ENCODE measurements at places on chromosomes 13 and 19.

DNA sequence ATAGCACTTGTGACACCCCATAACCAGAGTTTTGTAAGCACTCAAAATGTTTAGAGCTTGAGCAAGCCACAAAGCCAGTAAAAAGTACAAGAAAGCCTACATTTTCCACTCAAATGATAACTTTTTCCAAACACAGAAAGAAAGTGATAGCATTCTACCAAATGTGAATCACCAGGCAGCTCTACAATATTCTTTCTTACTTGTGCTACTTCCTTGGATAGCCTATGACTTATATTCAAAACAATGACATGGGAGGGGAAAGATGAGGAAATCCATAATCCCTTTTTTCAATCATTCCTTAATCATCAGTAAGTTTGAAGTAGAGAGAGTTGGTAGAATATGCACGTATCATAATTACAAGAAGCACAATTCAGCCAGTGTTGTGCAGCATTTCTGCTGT lies 650.8 kb upstream of the PCDH9 start:
- DNase-seq: no peak

- no peak for DNase-seq
These were observed 8.0 kb downstream of the CYP4F8 start for GRCh38 chr19:15622991-15623390.

GRCh38 chr13:22173610-22174009 lies 502.7 kb downstream of the FGF9 start:
- DNase-seq: peak; percentile 3

DNA sequence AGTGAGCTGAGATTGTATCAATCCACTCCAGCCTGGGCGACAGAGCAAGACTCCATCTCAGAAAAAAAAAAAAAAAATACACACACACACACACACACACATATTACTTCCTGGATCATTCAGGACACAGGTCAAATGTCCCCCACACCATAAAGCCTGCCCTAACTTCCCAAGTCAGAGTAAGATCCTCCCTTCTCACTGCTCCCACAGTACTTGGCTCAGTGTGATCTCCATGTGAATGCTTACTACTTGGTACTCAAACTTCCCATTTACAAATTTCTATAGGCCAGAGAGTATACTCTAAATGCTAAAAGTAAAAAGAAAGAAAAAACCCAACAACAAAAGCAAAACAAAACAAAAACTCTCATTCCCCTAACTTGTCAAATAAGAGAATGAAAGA lies 386.8 kb downstream of the SLITRK6 start:
- no peak for DNase-seq

- no peak for DNase-seq
These were observed 16.8 kb downstream of the FCGBP start for GRCh38 chr19:39917561-39918182.

GRCh38 chr13:47539317-47539716 lies 461.8 kb downstream of the SUCLA2 start:
- no peak for DNase-seq

GRCh38 chr13:50074843-50075242 lies 59.6 kb downstream of the KCNRG start:
- DNase-seq: no peak

DNA sequence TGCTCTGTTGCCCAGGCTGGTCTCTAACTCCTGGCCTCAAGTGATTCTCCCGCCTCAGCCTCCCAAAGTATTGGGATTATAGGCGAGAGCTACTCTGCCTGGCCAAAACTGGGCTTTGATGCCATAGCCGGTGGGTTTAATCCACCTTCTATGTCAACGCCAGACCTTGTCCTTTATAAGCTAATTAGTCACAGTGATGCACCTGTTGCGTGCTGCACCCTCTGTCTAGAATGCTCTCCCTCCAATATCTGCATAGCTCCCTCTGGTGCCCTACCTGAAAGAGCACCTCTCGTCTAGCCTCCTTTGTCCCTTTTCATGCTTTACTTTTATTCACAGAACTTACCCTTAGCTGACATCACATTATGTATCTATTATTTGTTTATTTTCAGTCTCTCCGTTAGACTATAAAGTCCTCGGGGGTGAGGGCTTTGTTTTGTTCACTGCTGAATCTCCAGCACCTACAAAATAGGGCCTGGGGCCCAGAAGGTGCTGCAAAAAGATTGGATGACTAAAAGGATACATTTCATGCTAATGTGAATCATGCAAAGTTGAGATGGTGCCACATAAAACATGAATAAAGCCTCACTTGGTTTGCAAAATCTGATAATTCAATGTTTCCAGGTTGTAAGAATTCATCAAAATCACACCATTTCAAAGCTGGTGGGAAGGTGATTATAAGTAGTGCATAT lies 148.1 kb downstream of the USP12 start:
- no peak for DNase-seq

DNA sequence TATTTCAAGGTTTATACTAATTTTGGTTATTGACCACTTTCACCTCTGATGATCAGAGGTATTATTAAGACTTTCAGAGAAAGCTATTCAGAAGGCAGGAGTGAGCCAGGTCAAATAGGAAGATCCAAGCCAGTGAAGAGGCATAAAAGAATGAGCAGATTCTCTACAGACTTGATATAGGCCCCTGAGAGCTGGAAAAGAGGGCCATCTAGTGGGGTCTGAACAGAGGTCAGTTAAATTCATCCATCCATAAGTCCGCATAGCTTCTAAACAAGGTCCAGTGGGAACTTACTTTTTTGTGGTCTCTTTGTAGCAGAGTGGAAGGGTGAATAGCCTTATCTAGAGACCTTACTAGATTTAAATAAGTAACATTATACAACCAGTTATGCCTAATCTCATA lies 126.6 kb upstream of the UFM1 start:
- DNase-seq: peak; percentile 15

DNA sequence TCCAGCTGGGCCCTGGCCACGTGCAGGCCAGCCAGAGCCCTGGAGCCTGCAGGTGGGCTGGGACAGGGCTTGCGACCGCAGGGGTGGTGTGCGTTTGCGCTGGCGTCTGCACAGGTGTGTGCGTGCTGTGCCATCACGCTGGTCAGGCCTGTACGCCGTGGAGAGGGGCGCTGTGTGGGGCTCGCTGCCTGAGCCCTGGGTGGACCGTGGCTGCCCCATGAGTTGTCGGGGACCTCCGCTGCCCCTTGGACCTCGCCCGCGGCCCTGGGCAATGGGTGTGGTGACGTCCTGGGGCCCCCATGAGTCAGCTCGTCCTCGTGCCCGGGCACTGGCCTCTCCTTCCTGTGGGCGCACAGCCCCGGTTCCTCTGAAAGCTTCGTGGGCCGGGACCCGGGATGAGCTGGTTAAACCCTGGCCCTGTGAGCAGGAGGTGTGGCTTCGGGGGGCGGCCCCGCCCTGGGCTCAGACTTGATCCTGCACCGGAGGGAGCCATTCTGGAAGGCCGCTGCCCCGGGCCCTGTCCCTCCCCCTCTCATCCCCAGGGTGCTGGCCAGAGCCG lies 6.8 kb downstream of the CSNK1G2 start:
- DNase-seq: no peak

GRCh38 chr13:110173247-110173818 lies 133.6 kb downstream of the COL4A1 start:
- DNase-seq: no peak

- no peak for DNase-seq
These were observed 593.5 kb downstream of the KCTD12 start for GRCh38 chr13:76292726-76293125.

DNA sequence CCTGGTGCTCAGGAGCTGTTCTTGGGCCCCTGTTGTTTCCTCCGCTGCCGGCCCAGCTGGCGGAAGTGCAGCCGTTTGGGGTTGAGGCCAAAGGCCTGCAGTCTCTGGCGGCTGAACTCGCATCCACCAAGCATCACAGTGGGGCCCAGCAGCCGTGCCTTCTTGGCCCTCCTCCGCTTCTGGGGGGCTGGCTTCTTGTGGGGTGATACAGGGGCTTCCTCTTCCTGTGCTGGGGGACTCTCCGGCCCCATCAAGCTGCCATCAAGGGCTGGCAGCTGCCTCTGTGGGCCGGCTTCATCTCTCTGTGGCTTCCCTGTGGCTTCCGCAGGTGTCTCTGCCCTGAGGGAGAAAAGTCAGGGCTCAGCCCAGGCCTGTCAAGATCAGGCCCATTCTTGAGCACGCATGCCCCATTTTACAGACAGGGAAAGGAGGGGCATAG lies 10.3 kb downstream of the ATG4D start:
- DNase-seq: no peak

DNA sequence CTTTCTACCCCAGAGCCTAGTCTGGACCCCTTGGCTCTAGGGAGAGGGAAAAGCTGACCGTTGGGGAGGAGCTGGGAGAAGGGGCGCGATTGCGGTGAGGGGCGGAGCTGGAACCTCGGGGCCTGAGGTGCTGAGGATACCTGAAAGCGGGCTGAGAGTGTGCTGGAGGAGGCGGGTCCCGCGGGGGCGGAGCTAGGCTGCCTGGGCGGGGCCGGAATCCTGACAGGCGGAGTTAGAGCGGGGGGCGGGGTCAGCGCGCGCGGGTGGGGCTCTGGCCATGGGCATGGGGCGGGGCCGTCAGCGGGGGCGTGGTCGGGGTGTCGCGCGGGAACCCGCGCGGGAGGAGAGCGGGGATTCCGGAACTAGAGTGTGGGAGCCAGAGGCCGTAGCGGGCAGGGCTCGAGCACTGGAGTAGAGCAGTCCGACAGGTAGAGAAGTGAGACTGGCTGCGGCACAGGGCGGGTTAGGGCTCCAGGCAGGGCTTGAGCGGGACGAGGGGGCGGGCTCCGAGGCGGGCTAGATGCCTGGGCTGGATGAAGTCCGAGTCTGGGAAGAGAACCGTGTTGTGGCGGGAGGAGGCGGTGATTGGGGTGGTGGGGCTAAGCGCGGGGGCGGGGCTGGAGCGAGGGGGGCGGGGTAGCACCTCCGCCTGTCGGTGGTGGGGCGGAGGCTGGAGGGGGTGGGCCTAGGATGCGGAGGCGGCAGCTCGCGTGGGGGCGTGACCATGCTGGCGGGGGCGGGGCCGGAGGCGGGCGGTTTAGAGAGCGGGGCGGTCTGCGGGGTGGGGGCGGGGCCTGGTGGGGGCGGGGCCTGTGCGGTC lies at the start of gene INAFM1:
TSS of gene INAFM1 (plus strand) at position 815 of the 820 bp plus-strand sequence. CDS start 35 bp downstream, outside the sequence.
- peak; percentile 92 for DNase-seq

Data from HTR-8/SVneo (cell line).